ENCODE measurements at places on chromosomes 4 and X. TPM values are rescaled to one million over a fixed set of nuclear protein-coding genes. Genes with fewer than 3 reads are reported as not detected.

- no peak for DNase-seq
Measured at GRCh38 chrX:26788402-26788998, 572.5 kb downstream of the MAGEB5 start.

DNA sequence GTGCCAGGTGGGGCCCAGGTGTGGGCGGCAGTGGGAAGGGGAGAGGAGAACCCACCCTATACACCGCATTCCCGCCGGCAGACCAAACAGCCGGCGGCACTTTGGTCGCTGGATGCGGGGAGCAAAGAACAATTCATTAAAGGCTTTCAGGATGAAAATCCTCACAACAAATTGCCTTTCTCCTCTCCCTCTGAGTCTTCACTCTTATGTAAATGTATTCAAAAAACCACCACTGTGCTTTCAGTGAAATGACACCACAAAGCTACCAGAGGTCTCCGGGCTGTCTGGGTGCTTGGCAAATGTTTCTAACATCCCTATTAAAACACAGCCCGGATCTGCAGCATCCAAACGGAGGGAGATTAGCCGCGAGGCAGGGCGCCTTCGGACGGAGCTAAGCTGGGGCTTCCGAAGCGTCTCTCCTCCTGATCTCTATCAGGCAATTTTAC lies 171.8 kb upstream of the TBL1X start:
- DNase-seq = no peak

DNA sequence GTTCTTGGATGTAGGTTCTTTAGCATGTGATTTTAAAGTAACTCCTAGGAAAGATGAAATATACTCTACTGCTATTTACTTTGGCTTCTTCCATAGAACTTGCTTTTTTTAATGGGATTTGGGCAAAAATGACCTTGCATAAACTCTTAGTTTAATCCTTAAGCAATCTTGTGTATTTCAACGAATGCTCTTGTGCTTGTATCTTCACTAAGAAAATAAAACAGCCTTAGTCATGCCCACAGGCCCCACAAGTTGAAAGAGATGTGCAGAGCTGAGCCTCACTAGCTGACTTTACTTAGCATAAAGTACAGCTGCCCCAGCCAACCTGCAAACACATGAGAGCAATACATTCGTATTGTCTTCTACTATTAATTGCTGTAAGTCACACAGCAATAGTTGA lies 1609.2 kb downstream of the STIM2 start:
- DNase-seq = peak; percentile 0

GRCh38 chrX:106976416-106976815 lies 23.6 kb downstream of the MORC4 start:
- no peak for DNase-seq

DNA sequence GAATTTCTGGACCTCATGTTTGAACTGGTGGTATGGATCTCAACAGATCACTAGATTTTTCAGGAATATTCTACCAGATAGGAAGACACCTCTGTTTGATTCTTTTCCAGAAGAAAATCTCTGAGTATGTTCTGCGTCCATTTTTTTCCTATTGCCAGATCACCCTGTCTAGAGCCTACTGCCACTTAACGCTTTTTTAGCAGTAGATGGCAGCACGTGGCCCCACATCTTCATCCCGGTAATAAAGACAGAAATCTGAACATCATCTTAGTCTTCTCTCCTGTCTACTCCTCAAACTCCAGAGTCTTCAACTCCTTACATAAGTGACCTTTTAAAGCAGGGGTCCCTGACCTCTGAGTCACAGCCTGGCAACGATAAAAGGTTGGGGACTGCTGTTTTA lies 184.7 kb downstream of the TMA16 start:
- DNase-seq = no peak

Gene TCP11X2
- total RNA-seq = not detected

Data from fibroblast of lung (primary cell).